ENCODE measurements at places on chromosomes 3 and 15. TPM values are rescaled to one million over a fixed set of nuclear protein-coding genes. Genes with fewer than 3 reads are reported as not detected.

CYP1A2 gene
- not detected for total RNA-seq

STAC gene
- total RNA-seq, result not detected

CTXN2 gene
- 0.52 TPM for total RNA-seq

STX19 gene
- total RNA-seq, result 2.1 TPM

DNA sequence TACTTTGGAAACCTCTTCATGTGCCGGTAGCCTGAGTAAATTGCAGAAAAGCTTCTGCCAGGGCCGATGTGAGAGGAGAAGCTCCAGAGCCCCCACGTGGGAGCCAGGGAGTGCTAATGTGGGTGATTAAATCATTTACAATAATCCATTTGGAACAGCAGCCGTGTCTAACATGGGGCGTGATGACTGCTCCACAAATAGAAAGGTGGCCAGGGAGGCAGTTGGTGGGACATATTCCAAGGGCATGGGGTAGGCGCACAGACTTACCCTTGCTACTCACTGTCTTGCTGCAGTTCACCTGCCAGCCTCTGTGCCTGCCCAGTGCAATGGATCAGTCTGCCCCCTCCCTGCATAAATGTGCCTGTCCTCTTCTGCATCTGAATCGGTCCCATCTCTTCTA, 39.3 kb upstream of the INSYN1 start:
- peak; percentile 23 for DNase-seq
- H3K36me3 ChIP-seq, result no peaks in the 10 kb centered on the region
- H3K27ac ChIP-seq, result no peak overlapping the region

- no peaks in the 10 kb centered on the region for H3K36me3 ChIP-seq
- no peak overlapping the region for H3K4me3 ChIP-seq
- H3K4me1 ChIP-seq, result no peaks in the 10 kb centered on the region
- H3K27ac ChIP-seq, result no peak overlapping the region
These were observed 214.8 kb downstream of the LSAMP start for GRCh38 chr3:116230431-116231020.

- H3K4me1 ChIP-seq, result no peaks in the 10 kb centered on the region
- no peak overlapping the region for H3K27ac ChIP-seq
- no peak overlapping the region for H3K4me3 ChIP-seq
- H3K27me3 ChIP-seq, result no peaks in the 10 kb centered on the region
- no peaks in the 10 kb centered on the region for H3K36me3 ChIP-seq
These were observed 181.7 kb upstream of the CHRNA7 start for GRCh38 chr15:31848621-31849020.

GRCh38 chr3:196323691-196324090, 5.7 kb upstream of the DYNLT2B start:
- H3K4me3 ChIP-seq, result no peak overlapping the region
- no peaks in the 10 kb centered on the region for H3K36me3 ChIP-seq
- H3K27me3 ChIP-seq, result no peaks in the 10 kb centered on the region
- no peak for DNase-seq

DNA sequence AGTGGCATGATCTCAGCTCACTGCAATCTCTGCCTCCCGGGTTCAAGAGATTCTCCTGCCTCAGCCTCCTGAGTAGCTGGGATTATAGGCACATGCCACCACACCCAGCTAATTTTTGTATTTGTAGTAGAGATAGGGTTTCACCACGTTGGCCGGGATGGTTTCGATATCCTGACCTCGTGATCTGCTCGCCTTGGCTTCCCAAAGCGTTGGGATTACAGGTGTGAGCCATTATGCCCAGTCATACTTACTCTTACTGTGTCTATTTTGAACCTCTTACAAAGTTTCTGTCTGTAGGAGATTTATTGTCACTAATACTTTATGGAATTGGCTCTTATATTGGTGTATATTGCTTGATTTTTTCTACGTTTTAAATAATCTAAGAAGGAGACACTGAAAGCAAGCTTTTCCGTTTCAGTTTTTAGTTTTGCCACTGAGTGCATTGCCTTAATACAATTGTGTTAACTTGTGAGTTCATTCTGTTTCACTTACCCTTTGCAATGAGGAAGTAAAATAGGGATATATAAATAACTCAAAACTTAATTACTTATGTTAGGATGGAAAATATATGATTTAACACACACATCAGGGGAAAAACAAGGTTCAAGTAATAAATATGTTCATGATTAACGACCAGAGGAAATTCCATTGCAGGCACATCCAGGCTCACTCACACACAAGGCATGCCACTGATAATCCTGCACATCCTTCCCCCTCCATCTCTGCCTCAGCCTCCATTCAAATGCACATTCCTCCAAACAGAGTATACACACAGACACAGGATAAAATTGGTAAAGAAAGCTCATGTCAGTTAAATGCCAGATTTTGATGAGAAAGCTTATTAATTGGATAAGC, 279.3 kb upstream of the RASGRP1 start:
- H3K27me3 ChIP-seq, result no peaks in the 10 kb centered on the region
- no peaks in the 10 kb centered on the region for H3K36me3 ChIP-seq
- no peak overlapping the region for H3K4me3 ChIP-seq
- no peak for DNase-seq

DNA sequence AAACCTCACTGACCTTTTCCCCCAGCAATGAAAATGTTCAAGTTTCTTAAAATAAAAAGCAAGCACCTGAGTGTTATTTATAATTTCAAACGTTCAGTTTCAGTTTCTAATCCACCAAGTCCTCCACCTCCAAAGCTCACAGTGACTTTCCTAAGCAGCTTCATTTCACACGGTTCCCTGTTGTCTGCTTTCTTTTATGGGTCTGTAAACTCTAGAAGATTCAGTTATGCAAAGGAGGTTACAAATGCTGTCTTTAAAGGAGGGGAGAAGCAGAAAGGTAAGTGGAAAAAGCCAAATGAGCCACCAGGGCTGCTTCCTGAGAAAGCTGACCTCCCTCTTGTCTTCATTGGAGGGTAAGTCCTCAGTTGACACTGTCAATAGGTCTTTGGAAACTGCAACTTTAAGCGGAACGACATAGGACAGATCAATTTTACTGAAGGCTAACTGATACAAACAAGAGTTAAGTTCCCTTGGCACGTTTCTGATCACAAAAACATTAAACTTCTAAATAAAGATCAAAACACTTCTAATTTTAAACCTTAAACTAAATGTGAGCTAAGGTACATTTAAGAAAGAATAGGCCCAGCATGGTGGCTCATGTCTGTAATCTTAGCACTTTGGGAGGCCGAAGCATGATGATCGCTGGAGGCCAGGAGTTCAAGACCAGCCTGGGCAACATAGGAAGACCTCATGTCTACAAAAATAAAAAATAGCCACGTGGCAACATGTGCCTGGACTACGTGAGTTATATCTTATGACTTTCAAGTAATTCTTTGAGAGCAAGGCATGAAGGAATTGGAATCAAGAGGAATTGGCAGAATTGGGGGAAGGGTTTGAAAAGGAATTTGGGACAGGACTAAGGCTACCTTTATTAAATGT, 151.9 kb upstream of the UBE2E1 start:
- H3K4me1 ChIP-seq, result peaks cover 6% of the 10 kb centered on the region
- H3K27ac ChIP-seq, result no peak overlapping the region
- H3K4me3 ChIP-seq, result no peak overlapping the region
- DNase-seq, result no peak
- no peaks in the 10 kb centered on the region for H3K27me3 ChIP-seq
- no peaks in the 10 kb centered on the region for H3K36me3 ChIP-seq

Measured in body of pancreas (tissue), 4 donors.